ENCODE measurements at places on chromosomes 4 and X.

- no peak for DNase-seq
Observed at GRCh38 chrX:111363741-111364140, 48.3 kb downstream of the DCX start.

GRCh38 chr4:48212165-48212564 lies 57.5 kb downstream of the TEC start:
- no peak for DNase-seq

DNA sequence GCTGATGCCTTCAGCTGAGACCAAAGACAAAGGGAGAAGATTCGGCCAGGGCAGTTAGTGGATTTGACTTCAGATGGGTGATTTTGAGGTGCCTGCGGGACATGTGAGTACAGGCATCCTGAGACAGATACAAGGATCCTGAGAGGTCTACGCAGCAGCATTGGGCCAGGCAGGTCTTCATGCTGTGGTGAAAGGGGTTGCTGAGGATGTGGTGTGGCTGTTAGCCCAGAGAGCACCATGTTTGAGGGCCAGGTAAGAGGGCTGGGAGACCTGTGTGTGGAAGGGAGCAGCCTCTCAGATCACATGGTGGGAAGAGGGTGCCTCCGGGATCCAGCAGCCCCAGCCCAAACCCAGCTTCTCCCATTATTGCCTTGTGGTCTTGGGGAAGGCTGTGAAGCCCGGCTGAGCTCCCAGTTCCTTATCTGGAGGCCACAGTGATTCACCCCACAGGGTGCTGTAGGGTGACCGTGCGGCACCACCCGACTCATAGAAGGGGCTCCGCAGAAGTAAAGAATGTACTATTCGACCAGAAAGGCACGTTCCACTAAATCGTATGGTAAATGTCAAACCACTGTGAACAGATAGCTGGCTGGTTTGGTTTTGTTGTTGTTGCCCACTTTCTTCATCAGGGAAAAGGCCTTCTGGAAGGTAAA lies 27.7 kb upstream of the TADA2B start:
- no peak for DNase-seq

DNA sequence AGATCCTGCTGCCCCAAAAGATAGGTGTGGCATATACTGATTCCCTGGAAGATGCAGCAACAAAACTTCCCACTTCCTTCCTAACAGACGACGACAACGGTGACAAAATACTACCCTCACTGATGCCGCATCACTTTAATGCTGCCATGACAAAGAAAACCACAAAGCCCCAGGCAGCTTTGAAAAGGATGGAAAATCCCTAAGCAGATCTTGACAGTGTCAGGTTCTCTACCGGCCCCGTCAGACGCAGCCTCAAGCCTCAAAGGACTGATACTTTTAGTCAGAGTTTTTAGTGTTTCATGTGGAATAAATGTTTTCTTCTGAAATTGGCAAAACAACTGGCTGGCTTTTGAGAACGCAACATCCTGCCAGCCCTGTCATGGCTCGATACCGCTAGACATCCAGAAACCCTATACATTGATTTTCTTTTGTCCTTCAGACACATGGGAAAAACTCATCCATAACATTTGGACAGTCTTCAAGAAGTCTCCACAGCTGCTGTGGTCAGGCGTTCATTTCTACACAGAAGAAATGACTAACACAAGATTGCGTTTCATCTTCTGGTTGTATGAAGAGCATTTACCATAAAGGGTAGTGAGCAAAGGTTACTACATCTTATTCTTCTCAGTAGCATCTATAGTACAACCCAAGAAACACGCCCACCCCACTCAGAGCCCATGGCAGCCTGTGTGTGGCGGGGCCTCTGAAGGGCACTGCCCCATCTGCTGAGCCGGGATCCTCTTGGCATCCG lies 60.1 kb downstream of the GATB start:
- no peak for DNase-seq

DNA sequence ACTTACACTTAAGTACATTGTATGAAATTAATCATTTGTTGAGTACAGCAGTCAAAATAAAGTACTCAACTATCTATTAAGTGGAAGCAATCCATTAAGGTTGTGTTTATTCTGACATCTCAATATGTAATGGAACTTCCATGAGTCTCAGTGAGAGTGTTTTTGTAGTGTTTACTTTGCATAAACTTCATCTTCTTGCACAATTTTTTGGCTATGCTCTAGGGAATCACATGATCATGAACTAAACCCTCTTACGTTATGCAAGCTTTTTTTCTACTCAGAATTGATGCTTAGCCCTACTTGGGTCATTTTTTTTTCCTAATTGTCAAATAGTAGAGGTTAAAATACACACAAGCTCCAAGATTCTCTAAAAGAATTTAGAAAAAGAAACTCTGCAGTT lies 21.1 kb upstream of the PIGA start:
- peak; percentile 1 for DNase-seq

DNA sequence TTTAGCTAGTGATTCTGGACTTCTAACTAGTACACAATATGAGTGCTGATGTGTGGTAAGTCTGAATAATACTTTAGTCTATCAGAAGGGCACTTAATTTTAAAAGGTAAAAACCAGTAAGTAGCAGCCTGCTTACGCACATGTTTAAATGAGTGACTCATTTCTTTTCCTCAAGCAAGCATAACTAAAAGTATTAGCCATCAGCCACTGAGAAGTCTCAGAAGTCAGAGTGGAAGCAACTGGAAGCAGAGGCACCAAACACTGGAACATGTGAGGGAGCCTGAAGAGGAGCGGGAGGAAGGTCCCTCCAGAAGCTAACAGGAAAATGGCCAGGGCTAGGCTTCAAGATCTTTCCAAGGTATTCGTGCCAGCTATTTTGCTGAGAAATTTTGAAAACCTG lies 257.7 kb downstream of the RAPGEF2 start:
- no peak for DNase-seq

- no peak for DNase-seq
Observed at GRCh38 chrX:51494409-51494808, 2.0 kb downstream of the NUDT11 start.

- DNase-seq, result no peak
Observed at GRCh38 chrX:44344194-44344593, 722 bp upstream of the EFHC2 start.

All from DMS79 treated with DMSO at 0.1 percent for 48 hours (cell line).